ENCODE measurements at places on chromosomes 16 and 17. TPM values are rescaled to one million over a fixed set of nuclear protein-coding genes. Genes with fewer than 3 reads are reported as not detected.

GRCh38 chr17:77943971-77944370 is 14.5 kb upstream of the TNRC6C start:
- DNase-seq: no peak

DNA sequence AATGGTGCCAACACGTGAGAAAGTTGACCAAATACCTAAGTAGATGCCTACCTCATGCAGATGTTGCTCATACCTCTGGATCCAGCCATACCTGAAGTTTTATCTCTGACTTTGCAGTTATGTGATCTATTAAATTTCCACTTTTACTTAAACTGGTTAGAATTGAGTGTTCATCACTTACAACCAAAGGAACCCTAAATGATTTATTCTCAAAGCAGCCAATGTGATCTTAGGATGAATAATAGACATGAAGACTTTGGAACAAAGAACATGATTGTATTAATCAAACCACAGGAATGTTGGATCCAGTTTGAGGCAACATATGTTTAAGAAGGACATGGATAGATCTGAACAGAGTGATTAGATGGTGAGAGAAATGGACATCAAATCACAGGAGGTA is 68.7 kb downstream of the IRX6 start:
- no peak for DNase-seq

CCL7 gene
- not detected for total RNA-seq

GRCh38 chr16:8740775-8741355 is 56.6 kb downstream of the TMEM186 start:
- DNase-seq: no peak

All from tongue (tissue), 3 donors.